ENCODE measurements at places on chromosomes 12 and 14. TPM values are rescaled to one million over a fixed set of nuclear protein-coding genes. Genes with fewer than 3 reads are reported as not detected.

RIMKLB gene
- 75.7 TPM for total RNA-seq

DNA sequence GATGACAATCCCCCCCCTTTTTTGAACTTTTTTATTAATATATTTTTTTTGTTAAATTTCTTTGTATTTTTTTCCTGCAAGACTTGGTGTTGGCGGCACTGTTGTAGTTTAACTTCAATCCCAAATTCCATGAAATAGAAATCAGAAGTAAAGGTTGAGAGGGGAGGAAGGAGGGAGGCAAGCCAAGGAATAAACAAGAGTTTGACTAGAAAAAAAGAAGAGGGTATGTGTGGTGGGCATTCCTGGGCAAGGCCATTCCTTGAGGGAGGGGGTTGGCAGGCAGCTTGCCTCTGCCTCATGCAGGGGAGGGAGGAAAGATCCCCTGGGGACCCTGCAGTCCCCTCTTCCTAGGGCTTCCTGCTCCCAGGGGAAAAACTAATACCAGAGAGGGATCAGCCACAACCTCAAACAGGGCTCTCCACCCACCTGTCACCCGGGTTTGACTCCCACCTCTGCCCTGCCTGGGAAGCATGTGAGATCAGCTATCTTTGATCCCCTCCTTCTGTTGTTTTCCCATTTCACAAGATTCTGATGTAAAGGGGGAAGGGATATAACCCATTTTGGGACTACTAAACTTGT is 519 bp upstream of the AP1G2 start:
- DNase-seq: no peak

- no peak for DNase-seq
These were observed 72.2 kb downstream of the SPTB start for GRCh38 chr14:64807551-64807950.

DNA sequence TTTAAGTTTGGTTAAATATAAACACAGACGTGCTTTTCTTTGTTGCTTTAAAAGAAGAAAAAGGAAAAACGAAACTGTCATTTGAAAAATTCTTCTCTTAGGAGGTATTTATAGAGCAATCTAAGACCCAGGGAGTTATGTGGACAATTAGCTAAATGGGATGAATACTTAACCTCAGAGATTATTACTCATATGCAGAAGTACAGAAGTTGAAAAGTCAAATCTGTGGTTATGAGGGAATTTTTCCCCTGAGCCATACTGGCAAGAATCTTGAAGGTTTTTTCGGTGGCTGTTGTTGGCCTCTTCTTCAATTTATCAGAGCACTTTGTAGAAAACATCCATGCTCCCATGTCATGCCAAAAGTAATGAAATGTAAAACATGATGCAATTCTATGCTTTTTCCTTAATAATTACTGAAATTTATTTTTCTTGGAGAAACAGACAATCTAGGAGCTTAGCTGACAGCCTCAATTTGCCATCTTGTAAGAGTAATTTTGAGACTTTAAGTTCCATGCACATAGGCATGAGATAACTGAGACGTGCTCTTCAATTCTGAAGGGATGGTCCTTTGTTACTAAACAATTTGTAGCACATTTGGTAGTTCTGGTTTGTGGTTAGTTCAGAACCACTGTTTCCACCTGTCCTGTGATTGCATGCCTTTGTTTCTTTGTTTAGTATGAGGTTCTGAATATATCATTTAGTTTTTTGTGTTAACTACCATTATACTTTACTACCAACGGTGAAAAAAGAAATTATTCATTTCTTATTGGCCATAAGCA is 126.6 kb downstream of the BCAT1 start:
- no peak for DNase-seq

- no peak for DNase-seq
These were observed 9.1 kb upstream of the BDKRB2 start for GRCh38 chr14:96195441-96196081.

GRCh38 chr14:74468513-74468912 is 24.6 kb downstream of the NPC2 start:
- no peak for DNase-seq

DNA sequence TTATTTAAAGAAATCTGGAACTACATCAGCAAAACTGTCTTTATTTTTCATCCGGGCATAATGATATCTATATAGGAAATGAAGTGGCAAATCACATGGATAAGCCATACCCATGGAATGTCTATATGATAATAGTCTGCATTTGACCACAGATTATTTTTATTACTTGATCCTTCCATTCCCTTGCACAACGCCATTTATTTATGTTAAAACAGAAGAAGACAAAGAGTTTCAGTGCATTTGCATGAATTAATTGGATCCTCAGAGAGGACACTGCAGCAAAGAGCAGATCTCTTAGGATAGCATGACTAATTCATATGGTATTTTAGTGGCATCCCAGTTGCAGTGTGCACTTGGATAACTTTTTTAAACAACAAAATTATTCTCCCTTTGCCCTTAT is 345.0 kb downstream of the CCDC91 start:
- DNase-seq: no peak

- DNase-seq: no peak
These were observed 808.1 kb upstream of the FBXO33 start for GRCh38 chr14:40240245-40240859.

GRCh38 chr12:103198499-103198898 is 241.0 kb downstream of the ASCL1 start:
- no peak for DNase-seq

DNA sequence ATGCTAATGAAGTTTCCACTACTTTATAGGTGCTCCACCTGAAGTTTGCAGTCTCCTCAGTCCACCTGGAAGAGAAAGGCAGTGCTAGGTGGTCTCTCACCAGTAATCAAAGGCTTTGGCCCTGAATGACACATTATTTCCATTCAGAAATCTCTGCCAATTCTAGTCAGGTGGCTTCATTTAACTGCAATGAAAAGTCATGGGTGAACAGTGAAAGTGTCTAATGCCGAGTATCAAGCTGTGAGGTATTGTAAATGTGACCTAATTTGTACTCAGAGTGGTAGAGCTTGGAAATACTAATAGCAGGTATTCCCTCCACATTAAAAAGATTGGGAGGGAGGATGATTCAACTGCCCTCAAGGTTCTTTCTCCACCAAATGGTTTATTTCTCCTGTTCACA is 220.9 kb upstream of the LRFN5 start:
- no peak for DNase-seq

ACRBP gene
- total RNA-seq: 1.2 TPM

ITGA7 gene
- 76.4 TPM for total RNA-seq

DNA sequence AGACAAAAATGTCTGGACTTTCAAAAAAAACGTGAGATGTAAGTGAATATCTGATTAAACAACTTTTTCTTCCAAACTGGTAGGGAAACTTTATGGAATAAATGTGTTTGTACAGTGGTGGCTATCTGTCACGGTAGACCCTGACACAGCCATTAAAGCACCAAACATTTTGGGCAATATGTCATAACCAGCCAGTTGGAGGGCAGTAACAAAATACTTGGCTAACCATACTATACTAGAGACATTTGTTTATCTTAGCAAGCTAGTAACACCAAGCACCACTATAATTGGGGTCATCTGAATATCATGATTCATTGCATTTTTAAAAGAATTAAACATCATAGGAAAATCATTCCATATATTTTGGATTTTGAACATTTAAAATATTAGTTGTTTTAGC is 6.0 kb upstream of the MYF6 start:
- no peak for DNase-seq

DNA sequence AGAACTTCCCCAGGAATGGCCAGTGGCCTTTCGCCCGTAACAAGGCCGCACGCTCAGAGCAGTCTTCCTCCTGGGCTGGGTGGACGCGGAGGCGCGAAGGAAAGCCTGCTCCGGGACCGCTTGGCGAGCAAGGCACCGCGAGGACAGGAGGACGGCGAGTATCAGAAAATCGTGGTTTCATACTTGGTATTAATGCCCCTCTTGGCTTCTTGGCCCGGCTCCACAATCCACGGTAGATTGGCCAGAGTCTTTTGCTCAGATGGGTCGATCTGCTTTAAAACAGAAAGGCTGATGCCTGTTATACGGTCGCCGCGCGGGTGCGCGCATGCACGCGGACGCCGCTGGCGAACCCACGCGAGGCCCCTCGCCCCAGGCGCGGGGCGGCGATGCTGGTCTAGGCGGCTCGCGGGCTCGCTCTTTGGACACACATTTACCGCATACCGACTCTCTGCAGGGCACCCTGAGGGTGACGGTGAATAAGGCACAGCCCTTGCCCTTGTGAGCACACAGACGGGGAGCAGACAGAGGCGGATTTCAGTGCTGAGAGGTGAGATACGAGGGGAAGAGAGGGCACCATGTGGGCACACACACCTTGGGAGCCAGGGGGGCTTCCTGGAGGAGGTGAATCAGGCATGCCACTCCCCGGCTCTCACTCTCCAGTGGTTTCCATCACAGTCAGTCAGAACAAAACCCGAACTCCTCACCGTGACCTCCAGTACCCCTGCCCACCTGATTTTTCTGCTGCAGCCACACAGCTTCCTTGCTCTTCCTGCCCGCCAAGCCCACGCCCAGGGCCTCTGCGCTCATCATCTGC is 100.7 kb downstream of the APAF1 start:
- no peak for DNase-seq

- DNase-seq: no peak
These were observed 517.5 kb downstream of the NELL2 start for GRCh38 chr12:44358636-44359035.

MYO1H gene
- total RNA-seq: not detected

DNA sequence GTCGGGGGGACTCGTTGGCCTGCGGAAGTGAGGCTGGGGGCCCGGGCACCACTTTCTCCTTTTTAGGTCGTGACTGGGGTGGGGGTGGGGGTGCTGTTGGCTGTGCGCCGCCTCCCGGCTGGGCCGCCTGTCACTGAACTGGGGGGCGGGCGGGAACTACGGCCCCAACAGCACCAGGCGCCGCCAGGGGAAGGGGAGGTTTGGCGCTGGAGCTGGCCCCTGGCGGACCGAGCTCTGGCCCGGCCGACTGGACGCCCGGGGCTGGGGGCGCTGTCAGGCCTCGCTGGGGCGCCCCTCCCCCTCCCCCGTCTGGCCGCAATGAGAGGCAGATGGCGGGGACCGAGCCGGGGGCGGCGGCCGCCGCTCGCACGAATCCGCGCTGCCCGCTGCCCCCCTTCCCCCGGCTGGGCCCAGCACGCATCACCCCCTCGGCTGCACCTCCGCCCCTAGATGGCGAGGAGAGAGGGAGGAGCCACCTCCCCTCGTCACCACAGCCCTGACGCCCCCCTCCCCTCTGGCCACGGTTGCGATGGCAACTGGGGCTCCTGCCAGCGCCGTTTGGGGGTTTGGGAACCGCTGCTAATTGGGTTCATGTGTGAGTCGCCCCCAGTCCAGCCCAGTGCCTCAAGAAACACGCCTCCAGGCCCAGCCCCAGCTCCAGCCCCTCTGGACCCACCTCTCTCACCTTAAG is 723 bp downstream of the NFATC4 start:
- DNase-seq: no peak

DNA sequence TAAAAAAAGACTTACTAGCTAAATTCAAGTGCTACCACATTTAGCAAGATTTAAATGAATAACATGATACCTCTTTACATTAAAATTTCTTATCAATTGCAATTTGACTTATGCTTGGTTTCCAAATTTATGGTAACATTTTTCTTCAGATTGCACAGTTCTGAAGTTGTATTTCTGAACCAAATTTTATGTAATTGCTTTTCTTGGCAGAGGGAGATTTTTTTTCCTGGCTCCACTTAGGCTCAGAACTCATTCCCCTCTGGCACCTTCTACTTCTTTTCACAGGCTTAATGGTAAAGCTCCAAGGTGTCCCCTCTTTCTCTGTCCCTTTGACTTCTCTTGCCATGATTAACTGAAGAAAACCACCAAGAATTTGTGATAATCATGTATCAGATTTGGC is 99.8 kb upstream of the TMTC1 start:
- no peak for DNase-seq

SERPINA3 gene
- not detected for total RNA-seq

SLC10A1 gene
- total RNA-seq: not detected

DNA sequence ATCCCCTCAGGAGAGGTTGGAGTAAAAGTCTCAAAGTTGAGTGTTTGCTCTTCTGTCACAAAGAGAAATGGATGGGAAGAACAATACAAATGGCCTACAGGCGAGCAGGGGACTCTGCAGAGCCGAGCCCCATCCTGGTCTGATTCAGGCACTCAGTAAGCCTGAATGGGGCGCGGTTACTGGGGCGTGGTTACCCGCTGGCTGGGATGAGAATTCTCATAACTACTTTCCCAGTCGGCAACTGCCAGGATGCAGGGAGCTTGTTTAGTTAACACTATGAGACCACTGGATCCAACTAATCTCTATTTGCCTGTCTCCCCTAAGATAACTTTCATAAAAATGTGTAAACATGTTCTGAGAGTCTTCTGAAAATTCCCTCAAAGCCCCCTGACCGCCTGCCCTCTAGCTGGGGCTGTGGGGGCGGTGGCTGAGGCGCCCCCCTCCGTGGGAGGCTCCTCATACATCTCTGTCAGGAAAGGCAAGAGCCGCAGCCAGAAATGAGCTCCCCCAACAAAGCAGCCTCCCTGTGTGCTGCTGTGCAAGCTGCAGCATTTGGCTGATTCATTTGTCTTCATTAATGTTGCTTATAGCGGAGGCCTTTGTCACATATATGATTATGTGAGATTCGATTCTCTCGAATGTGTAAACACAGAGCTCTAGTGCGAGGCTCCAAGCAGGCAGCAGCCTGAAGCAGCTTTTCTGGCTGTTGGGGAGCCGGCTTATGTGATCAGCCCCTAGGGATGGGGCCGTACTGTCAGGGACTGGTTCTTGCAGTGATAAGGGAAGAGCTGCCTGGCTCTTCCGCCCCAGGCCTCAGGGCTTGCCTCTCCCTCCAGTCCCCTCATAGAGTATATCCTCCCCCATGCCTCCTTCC is 126.1 kb upstream of the ARHGAP5 start:
- DNase-seq: no peak

DNA sequence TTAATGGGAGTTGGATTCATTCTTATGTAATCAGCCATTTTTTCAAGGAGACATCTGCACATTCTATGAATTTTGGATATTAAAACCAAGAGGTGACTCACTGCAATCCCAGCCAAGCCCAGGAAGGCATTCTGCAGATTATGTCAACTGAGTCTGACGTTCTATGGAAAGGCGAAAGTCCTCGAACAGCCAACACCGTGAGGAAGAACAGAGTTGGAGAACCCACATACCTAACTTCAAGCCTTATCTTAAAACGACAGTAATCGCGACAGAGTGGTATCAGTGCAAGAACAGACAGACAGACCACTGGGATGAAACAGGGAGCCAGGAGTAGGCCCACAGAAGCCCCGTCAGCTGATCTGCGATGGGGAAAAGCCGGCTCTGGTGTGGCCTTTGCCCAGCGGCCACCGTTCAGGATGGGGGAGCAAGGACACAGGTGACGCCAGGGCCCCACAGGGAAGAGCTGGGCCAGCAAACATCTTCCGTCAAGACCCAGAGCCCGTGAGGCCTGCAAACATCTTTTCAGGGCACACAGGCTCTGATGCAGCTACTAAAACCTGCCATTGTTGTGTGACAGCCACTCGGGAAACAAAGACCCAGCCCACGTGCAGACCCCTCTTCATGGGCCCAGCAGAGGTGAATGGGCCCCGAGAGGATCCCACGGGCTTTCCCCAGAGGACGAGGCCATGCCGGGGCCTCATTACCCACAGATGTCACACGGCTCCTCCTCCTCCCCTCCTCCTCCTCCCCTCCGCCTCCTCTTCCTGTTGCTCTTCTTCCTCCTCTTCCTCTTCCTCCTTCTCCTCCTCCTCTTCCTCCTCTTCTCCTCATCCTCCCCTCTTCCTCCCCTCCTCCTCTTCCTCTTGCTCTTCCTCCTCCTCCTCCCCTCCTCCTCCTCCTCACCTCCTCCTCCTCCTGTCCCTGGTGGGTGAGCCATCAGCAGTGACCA is 277.6 kb downstream of the ADGRD1 start:
- DNase-seq: no peak

- no peak for DNase-seq
These were observed 172.3 kb downstream of the ALG10B start for GRCh38 chr12:38488866-38489265.
